ENCODE measurements at places on chromosomes 7 and 10.

GRCh38 chr7:14888962-14889361, 13.6 kb downstream of the DGKB start:
- no peak for DNase-seq

- DNase-seq: no peak
These were observed 368.3 kb downstream of the SFMBT2 start for GRCh38 chr10:7042419-7043054.

GRCh38 chr7:90298145-90299038, 22.7 kb downstream of the FAM237B start:
- peak; percentile 66 for DNase-seq

DNA sequence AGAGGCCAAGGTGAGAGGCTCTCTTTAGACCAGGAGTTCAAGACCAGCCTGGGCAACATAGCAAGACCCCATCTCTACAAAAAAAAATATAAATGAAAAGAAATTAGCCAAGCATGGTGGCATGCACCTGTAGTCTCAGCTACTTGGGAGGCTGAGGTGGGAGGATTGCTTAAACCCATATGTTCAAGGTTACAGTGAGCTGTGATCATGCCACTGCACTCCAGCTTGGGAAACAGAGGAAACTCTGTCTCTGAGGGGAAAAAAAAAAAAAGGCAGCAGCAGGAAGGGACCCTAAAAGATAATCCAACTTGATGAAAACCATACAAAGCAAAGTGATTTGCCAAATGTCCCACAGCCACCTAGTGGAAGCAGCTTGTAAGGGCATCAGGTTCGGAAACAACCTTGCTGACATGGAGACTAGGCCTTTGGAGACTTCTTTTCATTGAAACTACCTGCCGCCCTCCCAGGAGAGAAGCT, 15.6 kb upstream of the PBLD start:
- DNase-seq: peak; percentile 40

GRCh38 chr7:128827248-128827958, 2.8 kb upstream of the FLNC start:
- DNase-seq: peak; percentile 21

- no peak for DNase-seq
These were observed 292.9 kb downstream of the BMPER start for GRCh38 chr7:34198231-34198641.

GRCh38 chr7:85023066-85023712, 163.7 kb downstream of the SEMA3D start:
- peak; percentile 61 for DNase-seq

GRCh38 chr7:30713392-30713791, 31.1 kb upstream of the CRHR2 start:
- DNase-seq: no peak

DNA sequence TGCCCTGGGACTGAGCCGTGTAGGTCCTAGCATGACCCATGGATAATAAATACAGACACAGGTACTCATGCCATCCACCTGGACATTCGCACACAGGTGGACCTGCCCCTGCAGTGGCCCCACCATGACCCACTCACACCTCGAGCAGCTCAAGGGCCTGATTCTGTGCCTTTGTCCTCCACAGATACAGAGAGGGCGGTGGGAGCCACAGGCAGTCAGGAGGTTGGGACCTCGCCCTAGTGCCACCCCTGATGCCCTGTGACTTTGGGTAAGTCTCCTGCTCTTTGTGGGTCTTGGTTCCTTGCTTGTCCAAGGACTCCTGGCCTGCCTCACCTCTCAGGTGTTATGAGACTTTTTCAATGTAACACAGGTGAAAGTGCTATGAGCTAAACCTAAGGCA, 42.9 kb downstream of the C10orf120 start:
- DNase-seq: no peak

DNA sequence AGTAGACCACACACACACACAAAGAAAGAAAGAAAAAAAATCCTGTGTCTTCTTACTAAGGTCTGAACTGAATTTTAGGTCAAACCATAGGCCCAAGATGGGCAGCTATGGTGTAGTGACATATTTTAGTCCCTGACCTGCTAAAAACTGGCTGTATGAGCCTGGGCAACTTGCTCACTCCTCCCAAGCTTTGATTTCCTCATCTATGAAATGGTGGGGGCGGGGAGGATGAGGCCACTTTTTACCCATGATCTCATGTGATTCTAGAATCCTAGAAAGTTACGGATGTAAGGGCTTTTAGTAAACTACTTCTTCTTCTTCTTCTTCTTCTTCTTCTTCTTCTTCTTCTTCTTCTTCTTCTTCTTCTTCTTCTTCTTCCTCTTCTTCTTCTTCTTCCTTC, 6.1 kb upstream of the CCL24 start:
- no peak for DNase-seq

DNA sequence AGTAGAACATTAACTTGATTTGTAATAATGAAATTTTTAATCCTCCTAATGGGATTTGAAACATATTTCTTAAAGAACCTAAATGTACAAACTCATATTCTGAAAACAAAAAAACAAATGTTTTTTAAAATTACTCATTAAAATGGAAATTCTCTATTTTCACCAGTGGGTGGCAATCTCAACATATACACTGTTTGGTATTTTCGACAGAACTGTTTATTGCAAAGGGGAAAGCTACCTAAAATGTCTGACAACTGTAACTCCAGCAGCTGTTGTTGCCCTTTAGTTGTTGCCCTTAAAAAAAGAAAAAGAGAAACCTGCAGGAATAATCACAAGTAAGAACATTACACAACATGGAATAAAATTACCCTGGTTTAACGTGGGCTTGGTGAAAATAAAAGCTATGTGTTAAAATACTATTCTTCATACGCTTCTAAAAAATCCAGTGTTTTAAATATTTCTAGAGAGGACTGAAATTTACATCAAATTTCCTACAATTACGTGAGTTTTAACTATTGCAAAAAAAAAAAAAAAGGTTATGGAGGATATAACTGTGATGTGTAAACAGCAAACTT, 54.5 kb downstream of the COL1A2 start:
- peak; percentile 60 for DNase-seq

DNA sequence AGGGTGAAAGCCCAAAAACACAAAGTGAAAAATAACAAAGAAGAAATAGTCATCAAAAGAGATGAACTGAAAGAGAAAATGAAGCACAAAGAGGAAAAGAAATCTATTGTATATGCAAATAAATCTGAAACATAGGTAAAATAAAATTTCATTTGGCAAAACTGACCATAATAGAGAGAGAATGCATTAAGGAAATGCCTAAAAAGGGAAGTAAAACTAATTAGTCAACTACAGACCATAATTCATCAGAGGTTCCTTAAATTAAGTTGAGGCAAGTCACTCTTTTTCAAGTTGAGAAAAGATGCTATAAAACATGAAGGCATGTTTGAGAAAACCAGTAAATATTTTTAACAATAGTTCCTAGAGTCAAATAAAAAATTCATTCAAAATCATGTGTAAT, 233.3 kb downstream of the LRRN3 start:
- no peak for DNase-seq

GRCh38 chr7:103622274-103622673, 176.3 kb upstream of the SLC26A5 start:
- DNase-seq: no peak

DNA sequence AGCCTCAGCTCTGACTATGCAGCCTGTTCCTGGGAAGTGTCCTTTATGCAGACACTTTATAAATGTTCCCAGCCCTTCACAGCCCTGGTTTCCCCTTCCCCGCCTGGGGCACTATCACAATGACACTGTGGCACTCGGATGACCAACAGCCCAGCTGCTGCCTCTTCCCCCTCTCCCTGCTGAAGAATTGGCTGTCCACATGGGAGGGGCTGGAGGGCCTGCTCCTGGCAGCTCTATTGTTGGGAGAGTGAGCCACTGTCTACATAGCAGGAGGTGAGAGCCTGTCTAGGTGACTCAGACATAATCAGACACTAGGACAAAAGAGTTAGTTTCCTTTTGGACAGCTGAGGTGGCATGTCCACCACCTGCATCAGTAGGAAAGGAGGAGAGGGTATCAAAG, 437.5 kb downstream of the PLXNA4 start:
- DNase-seq: no peak

DNA sequence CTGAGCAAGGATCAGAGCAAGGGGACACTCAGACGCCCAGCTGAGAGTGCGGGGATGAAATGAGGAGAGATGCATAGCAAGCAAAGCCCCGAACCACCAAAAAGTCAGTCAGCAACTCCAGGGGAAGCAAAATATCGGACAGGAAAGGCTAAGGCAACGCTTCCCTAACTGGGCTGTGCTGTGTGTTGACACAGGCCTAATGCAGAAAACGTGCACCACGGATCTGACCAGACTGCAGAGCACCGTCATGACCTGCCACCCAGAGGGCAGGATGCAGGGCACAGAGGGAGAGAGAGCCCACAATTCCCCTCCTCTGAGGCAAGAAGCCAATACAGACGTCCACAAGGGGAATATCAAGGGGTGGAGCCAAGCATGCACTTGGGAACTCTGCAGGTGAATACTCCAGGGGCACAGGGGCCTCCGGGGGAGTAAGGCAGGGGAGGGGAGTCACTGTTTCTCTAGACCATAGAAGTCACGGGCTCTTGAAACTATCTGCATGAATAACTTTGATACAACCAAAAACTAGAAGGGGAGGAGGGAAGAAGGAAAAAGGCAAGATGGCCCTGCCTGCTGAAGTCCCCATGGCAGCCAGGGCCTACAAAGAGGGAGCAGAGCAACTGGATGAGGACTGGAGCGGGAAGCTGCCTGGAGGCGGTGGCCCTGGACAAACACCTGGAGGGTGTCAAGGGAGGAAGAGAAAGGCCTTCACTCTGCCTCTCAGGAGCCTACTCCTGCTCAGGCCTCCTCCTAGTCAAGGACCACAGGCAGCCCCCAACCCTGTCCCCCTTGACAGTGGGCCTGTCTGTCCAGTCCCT, 26.2 kb downstream of the GRID1 start:
- no peak for DNase-seq

DNA sequence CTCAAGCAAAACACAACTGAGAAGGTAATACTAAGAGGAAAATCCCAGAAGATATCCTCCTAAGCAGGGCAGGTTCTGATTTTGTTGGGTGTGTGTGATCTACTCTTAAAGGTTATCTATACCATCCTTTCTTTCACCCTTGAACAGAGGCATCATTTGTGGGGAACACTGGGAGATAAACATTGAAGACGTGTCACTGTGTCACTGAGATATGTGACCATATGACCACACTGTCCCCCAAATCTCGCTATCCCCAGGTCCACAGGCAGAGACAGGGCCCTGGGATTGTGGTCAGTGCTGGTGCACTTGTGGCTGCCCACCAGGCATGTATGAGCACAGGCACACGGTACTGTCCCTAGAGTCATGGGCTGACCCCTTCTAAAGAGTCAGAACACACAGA, 30.0 kb downstream of the TECTB start:
- no peak for DNase-seq

DNA sequence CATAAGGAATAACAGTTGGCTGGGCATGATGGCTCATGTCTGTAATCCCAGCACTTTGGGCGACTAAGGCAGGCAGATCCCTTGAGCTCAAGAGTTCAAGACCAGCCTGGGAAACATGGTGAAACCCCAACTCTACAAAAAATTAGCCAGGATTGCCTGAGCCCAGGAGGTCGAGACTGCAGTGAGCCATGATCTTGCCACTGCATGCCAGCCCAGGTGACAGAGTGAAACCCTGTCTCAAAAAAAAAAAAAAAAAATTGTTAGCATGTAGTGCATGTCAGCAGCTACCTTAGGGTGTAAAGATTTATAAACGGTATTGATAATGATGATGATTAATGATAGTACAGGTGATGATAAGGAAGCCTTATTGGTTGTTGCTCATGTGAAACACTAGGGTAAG, 331.2 kb upstream of the FZD1 start:
- DNase-seq: no peak

DNA sequence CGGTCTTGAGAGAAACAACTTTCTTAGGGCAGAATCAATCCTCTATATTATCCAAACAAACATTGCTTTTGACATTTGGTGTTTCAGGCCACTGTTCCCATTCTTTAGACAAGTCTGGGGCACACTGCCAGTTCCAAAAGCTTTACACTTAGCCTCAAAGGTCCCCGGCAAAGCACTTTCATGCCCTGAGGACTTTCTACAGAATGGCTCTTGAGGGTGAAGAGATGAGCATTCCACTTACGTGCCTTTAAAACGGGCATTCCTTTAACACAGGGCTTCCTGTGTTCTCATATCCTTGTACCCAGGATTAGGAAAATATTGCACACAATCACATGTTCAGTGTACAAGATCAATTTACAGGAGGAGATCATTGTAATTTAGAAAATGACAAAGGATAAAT, 13.1 kb upstream of the TMEM213 start:
- DNase-seq: no peak

DNA sequence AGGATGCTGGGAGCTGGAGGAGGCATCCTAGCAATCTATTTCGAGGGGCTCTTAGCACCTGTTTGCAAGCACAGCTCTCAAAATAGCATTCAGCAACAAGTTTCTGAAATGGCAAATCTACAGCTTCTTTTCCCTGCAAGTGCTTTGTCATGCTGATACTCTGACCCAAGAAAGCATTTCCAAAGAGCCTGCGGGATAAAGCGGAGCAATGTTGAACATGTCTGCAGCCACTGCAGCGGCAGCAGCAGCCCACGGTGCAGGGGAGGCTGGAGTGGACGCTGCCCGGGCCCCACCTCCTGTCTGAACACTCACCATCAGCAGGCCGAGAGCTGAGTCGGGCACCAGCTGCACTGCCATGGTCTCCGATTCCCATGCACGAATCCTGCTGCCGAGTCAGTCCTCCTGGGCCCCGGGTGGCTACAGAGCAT, 964 bp downstream of the FRMD4A start:
- no peak for DNase-seq

DNA sequence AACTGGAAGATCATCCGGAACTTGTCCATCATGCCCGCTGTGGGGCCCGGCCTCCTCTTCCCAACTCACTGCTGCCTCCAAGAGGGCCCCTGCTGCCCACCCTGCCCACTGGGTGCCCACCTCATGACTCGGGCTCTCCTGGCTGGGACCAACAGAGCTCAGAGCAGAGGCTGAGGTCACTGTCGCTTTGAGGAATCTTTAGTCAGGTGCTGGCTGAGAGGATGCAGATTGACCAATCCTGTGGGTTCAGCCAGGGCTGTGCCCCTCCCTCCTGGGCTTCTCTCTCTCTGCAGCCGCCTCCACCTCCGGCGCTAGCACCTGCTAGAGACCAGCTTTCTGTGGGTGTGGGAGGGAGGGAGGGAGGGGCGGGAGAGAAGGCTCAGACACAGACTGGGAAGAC, at the start of gene CALHM1:
Gene CALHM1, minus strand, starts transcription at position 181 of the 400 bp plus-strand sequence. Its CDS starts 149 bp downstream, at position 32.
- DNase-seq: no peak

DNA sequence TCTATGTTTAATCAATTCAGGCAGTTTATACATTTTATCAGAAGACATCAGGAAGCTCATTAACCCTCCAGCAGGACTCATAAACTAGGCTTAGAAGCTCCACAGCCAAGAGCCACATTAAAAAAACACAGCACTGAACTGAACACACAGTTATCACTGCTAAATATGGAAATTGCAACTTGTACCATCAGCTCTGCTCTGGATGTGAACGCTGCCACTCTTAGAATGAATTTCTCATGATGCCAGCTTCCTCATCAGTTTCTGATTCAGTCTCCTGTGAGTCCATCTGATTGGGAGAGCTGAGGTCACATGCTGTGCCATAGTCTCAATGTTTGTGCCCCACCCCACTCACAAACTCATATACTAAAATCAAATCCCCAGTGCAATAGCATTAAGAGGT, 17.1 kb upstream of the ING3 start:
- no peak for DNase-seq
